NCI-H1092 treated with DMSO at 0.1 percent for 48 hours (cell line): ENCODE measurements at places on chromosomes 4 and X.

GRCh38 chr4:620201-620600 is 5.2 kb upstream of the PDE6B start:
- no peak for DNase-seq

- DNase-seq, result peak; percentile 6
These were observed 1090.7 kb downstream of the FAT4 start for GRCh38 chr4:126405369-126405982.

DNA sequence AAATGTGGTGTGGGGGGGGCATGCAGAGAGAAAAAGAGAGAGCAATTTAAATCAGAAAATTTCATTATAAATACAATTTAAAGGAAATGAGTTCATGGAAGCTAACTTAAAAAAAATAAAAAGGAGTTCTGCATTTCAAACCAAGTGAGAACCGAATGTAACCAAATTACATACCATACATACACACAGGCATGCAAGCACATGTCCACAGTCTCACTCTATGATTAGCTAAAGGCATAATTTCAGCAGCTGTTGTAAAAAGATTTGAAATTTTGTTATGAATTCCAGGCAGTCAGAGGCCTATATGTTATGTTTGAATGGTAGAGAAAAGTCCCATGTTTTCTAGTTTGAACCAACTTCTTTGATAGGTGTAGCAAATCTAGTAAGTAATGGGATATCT is 611.6 kb upstream of the ADGRL3 start:
- no peak for DNase-seq

GRCh38 chr4:38144031-38144430 is 183.8 kb downstream of the PTTG2 start:
- no peak for DNase-seq

- DNase-seq, result no peak
These were observed 102.4 kb upstream of the MAML3 start for GRCh38 chr4:140256335-140256734.

DNA sequence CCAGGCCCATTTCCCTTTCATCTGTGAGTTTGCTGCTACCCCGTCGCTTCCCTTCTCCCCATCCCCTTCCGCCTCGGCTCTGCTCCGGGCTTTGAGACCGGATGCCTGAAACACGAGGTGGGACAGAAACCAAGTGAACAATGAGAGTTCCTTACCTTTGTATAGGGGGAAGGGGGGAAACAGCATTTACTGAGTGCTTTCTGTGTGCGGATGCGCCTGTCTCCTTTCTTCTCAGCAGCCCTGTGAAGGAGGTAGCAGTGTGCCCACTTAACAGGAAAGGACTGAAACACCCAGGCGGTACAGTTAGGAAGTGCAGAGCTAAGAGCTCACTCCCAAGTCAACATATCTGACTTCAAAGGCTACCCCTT is 43.2 kb upstream of the TMSB15B start:
- DNase-seq, result peak; percentile 74

DNA sequence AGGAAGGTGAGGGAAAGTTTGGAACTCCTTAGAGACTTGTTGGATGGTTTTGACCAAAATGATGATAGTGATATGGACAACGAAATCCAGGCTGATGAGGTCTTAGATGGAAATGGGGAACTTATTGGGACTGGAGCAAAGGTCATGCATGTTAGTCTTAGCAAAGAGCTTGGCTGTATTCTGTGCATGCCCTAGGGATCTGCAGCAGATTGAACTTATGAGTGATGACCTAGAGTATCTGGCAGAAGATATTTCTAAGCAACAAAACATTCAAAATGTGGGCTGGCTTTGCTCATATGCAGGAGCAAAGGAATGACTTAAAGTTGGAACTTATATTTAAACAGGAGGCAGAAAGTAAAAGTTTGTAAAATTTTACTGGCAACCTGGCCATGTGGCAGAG is 489.3 kb upstream of the DIPK2B start:
- no peak for DNase-seq

DNA sequence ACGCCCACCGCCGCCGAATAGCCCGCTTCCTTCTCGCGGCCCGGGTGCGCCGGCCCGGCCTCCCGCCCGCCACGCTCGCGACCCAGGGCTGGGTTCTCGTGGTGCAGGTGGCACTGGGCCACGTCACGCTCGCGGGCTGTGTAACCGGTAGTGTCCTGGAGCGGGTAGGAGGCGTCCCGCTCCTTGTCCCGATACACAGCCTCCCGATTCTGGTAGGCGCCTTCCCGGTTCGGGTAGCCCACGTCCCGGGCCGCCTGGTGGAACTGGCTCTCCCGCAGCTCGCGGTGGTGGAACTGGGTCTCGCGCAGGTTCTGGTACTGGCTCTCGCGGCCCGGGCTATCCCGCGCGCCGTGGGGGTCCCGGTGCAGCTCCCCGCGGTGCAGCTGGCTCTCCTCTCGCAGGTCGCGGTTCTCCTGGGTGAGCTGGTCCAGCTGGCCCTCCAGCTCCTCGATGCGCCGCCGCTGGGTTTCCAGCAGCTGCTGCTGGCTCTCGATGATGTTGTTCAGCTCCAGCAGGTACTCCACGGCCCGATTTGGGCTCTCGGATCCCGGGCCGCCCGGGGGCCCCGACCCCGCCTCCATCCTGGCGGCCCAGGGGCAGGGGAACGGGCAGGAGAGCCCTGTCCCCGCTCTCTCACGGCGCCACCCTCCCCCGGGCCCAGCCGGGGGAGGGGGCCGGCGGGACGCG is 39.3 kb upstream of the IQSEC2 start:
- DNase-seq, result no peak

DNA sequence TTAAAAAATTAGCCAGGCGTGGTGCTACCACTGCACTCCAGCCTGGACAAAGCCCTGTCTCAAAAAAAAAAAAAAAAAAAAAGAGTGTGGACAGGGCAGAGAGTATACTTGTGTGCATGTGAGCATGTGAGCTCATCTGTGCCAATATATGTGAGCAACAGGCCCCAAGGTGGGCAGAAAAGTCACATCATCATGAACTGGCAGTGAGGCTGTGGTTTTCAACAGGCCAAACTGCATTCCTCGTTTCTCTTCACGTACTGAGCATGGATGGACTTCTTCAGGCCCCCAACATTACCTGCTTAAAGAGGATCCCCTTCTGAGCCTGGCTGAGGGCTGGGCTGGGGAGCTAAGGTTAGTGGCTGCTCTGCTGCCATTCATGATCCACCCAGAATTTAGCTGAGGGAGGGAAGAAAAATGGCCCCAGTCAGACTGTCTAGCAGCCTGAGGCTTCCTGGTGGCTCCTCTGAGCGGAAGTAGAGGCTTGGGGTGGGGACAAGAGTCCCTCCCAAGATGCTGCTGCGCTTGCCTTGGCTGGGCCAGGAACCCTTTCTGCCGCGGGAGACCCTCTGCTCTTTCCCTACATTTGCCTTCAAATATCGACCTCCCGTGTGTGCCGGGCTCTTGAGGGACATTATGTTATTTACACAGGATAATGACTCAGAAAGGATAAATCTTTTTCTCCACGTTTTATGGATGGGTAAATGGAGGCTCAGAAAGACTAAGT is 55.0 kb downstream of the DIPK2B start:
- DNase-seq, result no peak

DNA sequence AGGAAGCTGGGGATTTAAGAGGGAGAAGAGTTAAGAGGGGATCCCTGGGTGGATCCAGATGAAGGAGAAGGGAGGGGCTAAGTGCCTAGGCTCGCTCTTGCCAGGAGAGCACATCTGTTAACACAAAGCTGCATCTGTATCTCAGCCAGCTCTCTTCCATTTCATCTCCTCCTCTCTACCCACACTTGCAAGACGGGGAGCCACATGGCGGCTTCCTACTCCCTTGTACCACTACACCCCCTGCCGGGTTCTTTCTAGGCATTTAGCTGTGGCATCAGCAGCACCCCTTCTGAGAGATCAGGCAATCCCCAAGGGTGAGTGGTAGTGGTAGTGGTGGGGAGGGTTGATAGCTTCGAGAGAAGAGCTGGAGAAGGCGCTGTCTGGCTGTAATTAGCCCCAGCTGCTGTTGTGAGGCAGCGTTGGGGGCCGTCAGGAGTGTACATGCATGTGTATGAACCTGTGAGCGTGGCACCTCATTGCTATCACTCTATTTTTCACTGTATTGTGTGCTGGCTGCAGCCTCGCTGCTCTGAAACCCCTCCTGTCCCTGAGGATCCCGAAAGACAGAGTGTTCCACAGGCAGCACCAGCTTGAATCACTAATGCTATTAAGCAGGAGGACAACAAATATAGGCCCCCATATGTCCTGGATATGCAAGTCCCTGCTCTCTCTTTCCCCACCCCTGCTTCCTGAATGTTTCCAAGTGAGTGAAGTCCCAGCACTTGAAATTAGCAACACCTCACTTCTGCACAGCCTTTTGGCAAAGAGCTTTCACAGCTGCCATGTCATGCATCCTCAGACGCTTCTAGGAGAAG is 73.7 kb downstream of the RTL9 start:
- peak; percentile 37 for DNase-seq

DNA sequence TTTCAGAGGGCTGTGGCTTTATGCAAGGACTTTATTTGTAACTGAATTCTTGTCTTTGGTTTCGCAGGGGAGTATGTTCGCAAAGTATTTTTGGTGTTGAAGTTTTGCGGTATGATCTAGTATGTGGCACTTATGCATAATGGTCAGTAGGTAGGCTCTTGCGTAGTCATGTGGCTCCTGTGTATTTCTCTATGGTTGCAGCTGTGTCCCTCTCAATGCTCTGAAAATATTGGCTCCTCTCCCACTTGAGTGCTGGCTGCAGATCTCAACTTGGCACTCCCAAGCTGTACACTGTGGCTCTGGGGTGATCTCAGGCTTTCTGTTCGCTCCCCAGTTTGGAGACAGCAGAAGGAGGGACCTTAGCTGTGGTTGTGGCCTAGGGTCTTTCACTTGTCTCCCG is 24.8 kb downstream of the ARMCX5 start:
- no peak for DNase-seq

DNA sequence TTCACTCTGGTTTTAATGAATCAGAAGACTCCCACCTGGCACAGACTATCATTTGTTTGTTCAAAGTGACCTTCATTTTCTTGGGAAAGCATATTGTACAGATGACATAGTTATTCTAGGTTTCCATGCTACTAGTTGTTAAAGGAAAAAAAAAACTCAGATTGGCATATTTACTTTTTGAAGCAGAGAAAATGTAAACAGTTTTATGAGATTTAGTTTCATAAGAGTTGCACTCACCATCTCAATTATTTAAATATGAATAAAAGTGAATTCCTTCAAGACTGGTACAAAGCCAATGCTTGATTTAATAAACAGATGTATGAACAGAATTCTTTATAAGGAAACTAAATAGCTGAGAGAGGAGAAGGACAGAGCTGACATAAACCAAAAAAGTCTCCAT is 280.3 kb upstream of the UGT8 start:
- no peak for DNase-seq

GRCh38 chr4:185896817-185897488 is 85.0 kb upstream of the SORBS2 start:
- DNase-seq, result no peak
